ENCODE measurements at places on chromosomes 11 and 22.

GRCh38 chr11:122339436-122340060 is 223.5 kb upstream of the BLID start:
- DNase-seq = no peak

- DNase-seq = no peak
Observed at GRCh38 chr11:95365348-95365747, 134.3 kb upstream of the SESN3 start.

- DNase-seq = no peak
Observed at GRCh38 chr11:60889869-60890311, 16.5 kb downstream of the PRPF19 start.

DNA sequence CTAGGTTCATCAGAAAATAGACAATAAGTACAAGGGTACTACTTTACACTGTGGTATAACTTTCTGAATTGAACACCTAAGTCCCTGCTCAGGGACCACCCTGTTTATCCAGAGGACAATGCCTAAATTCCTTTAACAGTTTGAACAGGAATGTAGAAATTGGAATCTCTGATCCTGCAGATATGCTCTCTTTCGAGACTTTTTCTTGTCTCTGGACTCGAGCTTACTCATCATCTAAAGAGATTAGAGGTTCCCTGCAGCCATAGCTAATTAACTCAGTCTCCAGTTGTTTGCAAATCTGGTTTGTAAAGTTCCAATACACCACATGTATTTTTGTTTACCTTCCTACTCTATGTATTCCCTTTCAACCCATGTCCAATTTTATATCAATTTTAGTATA is 1.0 kb downstream of the HOATZ start:
- DNase-seq = no peak

GRCh38 chr11:93783765-93784144 is 327 bp upstream of the MED17 start:
- no peak for DNase-seq
